ENCODE measurements at places on chromosomes 12 and 14.

DNA sequence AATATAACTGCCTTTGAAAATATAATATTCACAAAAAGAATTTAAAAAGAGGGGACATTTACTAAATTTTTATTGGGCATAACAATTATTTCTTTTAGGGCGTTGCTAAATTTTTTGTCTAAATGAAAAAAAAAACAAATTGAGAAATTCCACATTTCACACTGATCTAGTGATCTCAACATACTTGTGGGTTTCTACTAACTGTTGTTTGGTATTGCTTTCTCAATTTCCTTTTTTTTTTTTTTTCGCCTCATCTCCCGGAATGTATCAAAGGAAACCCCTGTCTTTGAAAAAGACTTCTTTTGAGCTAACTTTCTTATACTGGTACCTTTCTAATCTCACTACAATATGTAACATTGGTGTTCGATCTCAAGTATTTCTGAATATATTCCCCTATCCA is at the start of gene CLEC4D:
Gene CLEC4D (plus strand): TSS at position 248 of the 400 bp plus-strand sequence. CDS start 230 bp downstream, outside the sequence.
- DNase-seq: no peak

DNA sequence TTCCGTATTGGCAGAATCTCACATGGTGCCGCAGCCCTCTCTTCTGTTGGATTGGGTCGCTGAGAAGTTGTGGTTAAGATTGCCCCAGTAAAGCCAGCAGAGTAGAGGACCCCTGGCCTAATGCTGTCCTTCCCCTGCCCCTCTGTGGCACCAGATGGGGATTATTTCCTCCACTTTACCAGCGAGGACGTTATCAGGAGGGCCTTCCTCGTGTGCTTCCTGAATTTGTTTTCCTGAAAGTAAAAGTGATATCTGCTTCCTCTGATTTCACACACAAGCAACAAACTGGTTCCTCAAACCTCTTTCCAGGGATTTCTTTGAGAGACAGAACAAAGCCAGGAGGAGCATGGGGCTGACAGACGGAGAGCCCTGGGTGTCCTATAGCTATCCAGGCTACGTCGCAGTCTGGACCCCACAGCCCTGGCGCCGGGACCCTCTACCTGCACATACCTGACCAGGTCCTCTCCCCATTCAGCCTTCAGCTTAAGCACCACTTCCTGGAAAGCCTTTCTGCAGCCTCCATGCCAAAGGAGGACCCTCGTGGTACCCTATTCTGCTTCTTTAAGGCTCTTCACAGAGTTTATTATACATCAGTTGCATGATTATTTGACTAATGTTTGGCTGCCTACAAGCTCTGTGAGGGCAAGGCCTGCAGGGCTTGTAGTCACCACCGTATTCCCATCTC is 314.8 kb upstream of the FKBP4 start:
- DNase-seq: no peak

GRCh38 chr14:59352961-59353360 is 112.2 kb downstream of the GPR135 start:
- no peak for DNase-seq

DNA sequence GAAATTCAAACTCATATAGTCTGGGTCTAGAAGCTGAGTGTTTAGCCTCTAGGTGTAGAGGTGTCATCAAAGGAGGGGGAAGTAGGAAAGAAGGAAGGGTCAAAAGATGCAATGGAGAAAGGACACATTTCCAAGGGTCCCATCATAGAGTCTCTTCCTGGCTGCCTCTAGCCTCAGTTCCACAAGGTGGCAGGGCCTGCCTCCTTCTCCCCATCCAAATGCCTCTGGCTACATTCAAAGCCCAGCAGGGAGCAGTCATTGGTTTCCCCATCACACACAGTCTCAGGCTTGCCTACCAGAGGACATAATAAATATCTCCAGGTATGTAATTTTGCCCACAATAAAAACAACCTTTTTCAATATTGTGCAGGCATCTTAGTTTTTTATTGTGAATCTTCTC is 2.1 kb upstream of the CCT2 start:
- no peak for DNase-seq

DNA sequence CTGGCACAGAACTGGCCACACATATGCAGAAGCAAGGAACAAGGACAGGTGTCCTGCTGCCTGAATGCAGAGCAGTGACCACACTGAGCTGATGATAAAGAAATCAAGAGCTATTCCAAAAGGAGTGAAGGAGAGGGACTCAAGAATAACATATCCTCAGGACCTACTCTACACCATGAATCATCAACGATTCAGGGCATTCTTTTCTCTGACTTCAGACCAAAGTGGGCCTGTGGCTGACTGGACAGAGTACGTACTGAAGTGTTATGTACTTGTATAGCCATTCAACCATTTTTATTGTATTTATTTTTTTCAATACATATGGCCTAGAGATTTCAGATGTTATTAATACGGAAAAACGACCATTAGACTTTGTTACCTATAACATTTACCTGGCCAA is 177.5 kb upstream of the TMTC1 start:
- DNase-seq: no peak

GRCh38 chr12:111761099-111761498 is 5.6 kb upstream of the ALDH2 start:
- DNase-seq: no peak

DNA sequence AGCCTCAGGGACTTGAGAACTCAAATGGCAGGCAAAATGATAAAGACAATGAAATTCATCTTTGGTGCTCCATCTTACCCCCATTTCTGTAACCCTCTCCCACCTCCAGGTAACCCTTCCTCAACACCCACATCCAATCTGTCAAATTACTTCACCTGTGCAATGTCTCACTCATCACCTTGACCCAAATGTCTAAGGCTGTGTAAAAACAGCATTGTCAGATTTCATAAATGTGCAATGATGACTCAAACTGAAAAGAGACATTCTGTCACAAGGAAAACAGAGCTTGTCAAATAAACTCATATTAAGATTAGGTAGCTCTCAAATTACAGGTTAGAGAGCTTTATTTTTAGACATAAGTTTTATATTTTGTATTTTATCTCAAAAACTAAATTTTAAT is 19.9 kb upstream of the COCH start:
- no peak for DNase-seq

GRCh38 chr14:90362558-90362896 is 30.8 kb upstream of the NRDE2 start:
- DNase-seq: no peak

DNA sequence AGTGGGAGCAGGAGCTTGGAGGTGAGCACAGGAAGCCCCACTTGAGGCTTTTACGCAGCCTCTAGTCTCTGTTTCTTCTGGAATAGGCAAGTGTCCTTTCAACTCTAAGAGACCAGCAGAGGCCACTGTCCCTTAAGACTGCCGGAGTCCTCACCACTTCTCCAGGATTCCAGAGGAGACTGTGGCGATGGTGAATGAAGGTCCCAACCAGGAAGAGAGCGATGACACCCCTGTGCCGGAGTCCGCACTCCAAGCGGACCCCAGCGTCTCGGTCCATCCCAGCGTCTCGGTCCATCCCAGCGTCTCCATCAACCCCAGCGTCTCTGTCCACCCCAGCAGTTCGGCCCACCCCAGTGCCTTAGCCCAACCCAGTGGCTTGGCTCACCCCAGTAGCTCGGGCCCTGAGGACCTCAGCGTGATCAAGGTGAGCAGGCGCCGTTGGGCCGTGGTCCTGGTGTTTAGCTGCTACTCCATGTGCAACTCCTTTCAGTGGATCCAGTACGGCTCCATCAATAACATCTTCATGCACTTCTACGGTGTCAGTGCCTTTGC is 442 bp downstream of the FLVCR2 start:
- DNase-seq: no peak

GRCh38 chr12:89181271-89181920 is 170.9 kb downstream of the DUSP6 start:
- no peak for DNase-seq

GRCh38 chr12:46692606-46693005 is 133.2 kb downstream of the SLC38A4 start:
- no peak for DNase-seq

DNA sequence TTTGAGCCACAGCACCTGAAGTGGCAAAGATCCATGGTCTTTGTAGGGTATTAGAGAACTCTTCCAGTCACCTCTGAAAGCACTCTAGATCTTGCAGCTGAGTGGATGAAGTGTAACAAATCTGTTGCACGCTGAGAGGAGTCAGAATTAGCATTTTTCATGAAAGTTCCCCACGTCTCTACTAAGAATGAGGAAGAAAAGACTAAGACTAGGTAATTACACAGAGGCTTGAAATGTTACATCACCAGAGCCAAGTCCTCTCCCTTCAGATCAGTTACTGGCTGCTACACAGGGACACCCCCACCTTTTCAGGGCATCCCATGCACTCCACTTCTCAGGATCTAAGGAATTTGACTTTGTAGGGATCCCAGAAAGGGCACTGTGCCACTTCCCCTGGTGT is 98.6 kb upstream of the FKBP4 start:
- no peak for DNase-seq

GRCh38 chr12:85603556-85603955 is 232.7 kb downstream of the RASSF9 start:
- DNase-seq: no peak

GRCh38 chr12:62766496-62766895 is 168.5 kb downstream of the PPM1H start:
- no peak for DNase-seq

DNA sequence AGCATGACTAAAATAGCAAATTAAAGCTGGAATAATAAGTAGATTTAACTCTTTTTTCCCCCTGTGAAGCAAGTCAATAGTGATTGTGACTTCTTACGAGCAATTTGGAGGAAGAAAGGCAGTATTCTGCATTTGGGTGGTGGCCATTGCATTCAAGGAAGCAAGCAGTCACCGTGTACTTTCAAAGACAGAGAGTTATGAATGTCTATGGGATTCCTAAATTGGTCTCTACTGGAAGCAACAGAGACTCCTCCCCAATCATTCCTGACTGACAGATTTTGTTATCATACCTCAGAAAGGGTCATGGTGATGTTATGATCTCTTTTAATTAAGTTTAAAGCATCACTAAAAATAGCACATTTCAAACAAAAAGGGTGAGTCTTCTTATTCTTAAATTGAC is 287.2 kb upstream of the KITLG start:
- no peak for DNase-seq

DNA sequence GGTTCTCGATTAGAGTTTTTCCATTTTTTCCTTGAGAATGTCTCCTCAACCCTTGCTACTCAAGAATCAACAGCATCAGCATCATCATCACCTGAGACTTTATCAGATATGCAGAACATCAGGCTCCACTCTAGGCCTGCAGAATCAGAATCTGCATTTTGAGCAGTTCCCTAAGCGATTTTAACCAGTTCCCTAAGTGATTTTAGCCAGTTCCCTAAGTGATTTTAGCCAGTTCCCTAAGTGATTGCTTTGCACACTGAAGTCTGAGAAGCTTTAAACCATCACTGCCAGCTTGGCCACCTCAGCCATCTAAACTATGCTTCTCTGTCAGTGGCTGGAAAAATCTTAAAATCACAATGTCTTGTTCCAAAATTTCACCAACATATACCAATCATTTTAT is 29.4 kb upstream of the SLC38A1 start:
- DNase-seq: no peak

GRCh38 chr12:127145929-127146789 is 1120.8 kb upstream of the TMEM132C start:
- DNase-seq: no peak

DNA sequence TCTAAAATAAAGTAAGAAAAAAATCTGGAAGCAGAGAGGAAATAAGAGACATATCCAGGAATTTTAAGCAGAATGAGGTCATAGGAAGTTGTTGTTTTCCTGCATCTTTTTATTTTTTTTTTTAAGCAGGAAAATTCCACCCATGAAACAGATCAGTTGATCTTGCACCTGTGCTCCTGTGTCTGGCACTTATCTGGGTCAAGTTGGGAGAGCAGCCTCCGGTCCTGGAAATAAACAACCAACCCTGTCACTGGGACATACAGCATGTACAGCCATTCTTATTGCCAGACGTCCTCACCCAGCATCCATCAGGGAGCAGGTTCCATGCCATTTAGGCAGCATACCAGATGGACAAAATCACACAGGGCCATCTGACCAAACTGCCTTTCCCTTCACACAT is 266.0 kb upstream of the BTG1 start:
- DNase-seq: no peak

GRCh38 chr14:82657186-82657675 is 1123.6 kb upstream of the SEL1L start:
- no peak for DNase-seq

DNA sequence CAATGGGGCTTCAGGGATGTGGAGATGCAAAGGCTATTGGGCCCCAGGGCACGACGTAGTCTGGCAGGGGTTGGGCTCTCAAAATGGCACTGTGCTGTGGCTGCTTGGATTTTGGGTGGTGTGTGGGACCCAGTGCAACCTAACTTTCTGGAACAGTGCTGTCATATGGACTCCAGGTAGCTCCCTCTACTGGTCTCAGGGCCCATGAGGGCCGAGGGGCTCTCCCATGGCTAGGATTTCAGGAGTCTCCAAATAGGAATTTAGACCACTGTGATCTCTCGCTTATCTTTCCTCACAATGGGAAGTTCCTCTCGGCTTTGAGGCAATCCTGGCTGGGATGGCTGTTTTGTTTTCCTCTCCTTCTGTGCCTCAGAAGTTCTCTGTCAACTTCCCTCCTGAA is 68.2 kb upstream of the MUCL1 start:
- DNase-seq: no peak

- DNase-seq: peak; percentile 83
These were observed 158.0 kb downstream of the EGLN3 start for GRCh38 chr14:33792720-33793368.

DNA sequence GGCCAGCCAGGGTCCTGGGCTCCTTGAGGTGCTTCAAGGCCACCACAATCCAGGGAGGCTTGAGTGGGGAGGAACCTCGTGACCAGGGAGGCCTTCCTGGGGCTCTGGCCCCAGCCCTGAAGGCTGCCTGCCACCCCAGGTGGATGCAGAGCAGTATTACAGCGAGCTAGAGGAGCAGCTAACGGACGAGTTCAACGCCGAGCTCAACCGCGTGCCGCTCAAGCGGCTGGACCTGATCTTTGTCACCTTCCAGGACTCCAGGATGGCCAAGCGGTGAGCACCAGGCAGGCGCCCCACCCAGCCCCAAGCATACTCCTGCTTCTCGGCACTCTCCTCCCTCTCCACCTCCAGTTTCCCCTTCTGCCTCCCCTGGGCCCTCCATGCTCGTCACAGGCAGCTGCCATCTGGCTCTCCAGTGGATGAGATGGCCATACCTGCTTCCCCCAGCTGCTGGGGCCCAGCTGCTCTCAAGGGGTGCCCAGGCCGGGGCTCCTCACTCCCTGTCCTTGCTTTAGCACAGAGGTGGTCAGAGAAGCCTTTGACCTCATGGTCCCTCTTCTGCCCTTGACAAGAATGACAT is 30.6 kb downstream of the NGB start:
- no peak for DNase-seq

DNA sequence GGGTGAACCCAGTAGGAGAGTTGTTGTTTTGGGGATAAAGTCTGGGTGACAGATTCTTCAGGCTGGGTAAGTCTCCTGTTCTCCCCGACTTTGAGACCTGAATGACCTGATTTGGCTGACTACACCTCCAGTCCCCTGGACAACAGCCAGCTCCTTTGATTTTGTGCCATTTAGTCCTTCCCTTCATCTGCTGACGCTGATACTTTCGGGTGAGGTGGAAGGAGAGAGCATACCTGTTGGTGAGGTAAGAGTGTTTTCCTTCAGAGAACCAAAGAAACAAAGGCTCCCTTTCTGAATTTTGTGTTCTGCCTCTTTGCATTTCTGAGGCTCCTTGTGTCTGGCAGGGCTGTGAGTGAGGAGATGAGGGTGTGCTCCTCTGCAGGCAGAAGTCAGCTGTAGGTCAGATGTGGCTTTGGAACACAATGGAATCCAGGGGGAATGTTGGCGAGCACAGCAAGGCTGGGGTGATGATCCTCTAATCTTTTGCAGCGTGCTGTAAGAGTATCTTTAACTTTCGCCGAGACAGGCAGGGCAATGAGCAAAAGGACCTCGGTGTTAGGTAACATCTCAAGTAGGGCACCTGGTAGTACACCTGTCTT is 12.1 kb downstream of the ETV6 start:
- DNase-seq: no peak

- DNase-seq: no peak
These were observed 21.3 kb upstream of the RBM19 start for GRCh38 chr12:113987261-113988063.

Measured in NCI-H1105 (cell line).